ENCODE measurements at places on chromosomes 11 and 22. TPM values are rescaled to one million over a fixed set of nuclear protein-coding genes. Genes with fewer than 3 reads are reported as not detected.
A peak's percentile ranks its signal among the peaks of the same experiment; 100 is the strongest.

VPS37C gene
- 20.7 TPM for polyA plus RNA-seq

TIMP3 gene
- polyA plus RNA-seq, result 106 TPM

DNA sequence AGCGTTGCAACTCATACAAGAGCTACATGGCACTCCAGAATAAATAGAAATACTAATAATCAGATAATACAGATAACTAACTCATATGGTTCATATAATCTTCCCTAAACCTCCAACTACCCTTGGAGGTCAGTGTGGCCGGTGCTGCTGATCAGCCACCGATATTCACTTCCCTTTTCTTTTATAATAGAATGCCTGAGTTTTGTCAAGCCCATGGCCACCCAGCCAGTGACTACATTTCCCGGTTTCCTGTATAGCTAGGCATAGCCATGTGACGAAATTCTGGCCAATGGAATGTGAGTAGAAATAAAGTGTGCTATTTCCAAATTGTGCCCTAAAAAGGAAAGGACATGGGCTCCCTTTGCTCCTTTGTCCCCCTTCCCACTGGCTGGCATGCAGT is 5.9 kb upstream of the CAT start:
- DNase-seq, result no peak

- no peak for DNase-seq
Measured at GRCh38 chr11:19316434-19316833, 75.7 kb upstream of the E2F8 start.

GRCh38 chr22:17476838-17477237 is 86.5 kb upstream of the SLC25A18 start:
- no peak for DNase-seq

GRCh38 chr11:35106595-35106994 is 32.4 kb upstream of the CD44 start:
- no peak for DNase-seq

- no peak for DNase-seq
Measured at GRCh38 chr11:102204174-102204573, 93.9 kb downstream of the YAP1 start.

GRCh38 chr11:81071606-81072005 is 1630.8 kb upstream of the TENM4 start:
- no peak for DNase-seq

DNA sequence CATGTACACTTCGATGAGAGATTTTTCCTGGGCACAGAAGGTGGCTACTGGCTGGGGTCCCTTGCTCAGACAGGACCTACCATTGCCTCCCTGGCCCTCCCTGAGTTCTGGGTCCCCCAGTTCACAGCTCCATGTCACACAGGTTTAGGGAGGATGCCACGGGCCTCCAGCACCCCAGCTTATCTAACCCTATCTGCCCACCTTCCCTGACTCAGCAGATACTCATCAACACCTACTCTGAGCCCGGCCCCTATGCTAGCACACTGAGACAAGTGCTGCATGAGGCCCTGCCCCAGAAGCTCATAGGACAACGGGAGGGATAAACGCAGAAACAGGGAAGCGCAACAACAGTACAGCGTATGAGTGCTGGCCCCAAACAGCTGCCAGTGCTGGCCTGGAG is 9.6 kb downstream of the NAGA start:
- DNase-seq, result no peak

DNA sequence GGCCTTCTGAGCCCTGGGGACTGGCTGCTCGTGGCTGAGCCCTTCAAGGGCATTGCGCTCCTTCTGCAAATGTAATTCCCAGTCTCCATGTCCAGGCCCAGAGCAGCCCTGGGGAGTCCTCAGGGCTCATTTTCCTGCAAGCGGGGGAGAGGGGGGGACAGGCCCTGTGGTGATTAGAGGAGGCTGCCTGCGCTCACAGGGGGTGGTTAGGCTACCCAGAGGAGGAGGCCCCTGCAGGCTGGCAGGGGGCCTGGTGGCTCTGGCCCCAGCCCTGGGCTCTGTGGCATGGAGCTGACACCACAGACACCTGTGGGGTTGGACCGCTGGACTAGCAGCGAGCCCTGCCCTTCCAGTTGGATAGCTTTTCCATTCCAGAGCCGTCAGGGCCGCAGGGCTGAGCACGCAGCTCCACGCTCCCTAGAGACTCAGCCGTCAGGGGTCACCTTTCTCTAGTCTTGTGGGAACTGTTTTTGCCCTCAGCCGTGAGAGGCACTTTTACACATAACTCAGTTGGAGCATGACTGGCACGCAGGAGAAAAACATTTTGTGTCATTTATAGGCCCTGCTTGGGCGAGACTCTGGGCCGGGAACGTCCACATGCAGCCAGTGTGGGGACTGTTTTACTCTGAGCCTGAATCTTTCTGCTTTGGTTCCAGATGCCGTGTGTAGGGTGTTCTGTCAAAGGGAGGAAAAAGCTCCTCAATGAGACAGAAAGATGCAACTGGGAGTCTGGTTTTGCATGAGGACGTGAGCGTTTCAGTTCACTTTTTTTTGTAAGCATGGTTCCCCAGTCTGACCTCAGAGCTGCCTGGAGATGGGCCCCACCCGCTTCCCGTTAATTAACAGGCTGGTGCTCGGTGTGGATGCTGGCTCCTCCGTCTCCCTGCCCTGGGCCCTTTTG is 58.1 kb downstream of the LRP5 start:
- DNase-seq, result no peak

MAJIN gene
- 1.4 TPM for polyA plus RNA-seq

DNA sequence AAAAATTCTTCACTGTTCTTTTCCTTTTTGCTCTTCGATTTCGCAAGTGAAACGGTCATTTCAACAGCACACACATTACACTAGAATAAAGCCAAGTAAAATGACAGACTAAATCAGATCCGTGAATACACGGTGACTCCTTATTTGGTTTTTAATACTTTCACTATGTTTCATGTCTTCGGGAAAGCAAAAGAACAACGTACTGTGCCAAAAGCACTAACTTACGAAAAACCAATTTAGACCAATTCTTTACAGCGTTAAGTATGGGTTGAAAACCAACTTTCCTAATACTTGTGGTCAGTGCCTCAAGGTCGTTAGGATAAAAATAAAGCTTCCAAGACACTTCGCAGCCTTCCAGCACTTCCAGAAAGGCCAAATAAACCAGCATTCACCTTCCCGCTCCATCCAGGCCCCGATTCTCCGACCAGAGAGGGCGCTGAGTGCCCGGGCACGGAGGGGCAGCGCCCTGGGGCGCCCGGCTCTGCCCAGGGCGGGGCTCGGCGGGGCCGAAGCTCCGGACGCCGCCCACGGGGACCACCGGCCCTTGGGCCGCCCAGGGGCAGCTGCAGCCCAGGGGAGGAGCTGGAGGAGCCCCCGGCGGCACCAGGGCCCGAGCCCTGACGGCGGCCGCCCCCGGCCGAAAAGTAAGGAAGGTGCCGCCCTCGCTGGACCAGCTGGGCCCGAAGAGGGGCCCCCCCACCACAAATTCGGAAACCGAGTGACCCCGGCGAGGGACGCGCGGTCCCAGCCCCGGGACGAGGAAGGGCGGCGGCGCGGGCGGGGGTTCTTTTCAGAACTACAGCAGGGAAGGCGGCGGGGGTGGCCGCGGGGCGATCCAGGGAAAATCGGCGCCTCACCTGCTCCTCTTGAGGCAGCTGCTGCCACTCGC is 499 bp downstream of the ATL3 start:
- DNase-seq, result peak; percentile 15

DNA sequence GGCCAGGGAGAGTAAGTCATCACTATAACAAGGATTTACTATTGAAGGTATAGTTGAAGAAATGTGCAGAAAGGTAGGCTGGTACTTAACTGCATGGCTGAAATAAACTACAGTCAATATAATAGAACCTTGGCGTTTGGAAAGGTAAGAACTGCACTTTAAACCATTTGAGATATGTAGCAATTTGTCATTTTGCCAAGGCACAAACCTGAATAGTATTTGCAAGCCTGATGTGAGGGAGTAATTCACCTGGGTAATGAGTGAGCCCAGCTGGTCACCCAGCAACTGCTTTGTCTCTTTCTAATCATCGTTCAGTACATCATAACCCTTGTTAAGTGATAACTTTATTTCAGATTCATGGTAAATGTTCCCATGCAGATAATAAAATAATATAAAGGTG is 62.3 kb upstream of the SCUBE2 start:
- DNase-seq, result no peak

SLC35E4 gene
- 1.9 TPM for polyA plus RNA-seq

DNA sequence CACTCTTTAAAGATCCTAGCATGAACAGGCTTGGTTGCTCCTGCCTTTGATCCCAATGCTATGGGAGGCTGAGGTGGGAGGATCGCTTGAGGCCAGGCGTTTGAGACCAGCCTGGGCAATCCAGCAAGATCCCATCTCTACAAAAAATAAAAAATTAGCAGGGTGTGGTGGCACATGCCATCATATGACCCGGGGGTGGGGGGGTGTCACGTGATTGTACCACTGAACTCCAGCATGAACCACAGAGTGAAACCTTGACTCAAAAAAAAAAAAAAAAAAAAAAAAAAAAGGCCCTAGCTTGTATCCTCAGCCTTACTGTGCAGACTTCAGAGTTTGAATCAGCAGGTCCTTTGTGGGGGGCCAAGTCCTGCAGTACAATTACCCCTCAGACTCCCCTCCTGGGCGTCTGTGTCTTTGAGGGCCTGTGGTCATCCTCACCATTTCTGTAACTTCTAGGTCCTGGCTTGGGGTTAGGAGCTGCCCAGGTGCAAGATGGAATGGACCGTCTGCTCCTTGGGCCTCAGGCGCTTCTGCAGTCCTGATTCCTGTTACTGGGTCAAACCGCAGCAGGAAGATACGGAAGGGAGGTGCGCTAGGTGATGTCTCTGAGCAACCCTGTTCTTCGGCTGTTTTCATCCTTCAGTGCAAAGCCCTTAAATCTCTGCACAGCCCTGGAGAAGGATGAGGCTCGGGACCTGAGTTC is 208.1 kb downstream of the CTTN start:
- no peak for DNase-seq

DNA sequence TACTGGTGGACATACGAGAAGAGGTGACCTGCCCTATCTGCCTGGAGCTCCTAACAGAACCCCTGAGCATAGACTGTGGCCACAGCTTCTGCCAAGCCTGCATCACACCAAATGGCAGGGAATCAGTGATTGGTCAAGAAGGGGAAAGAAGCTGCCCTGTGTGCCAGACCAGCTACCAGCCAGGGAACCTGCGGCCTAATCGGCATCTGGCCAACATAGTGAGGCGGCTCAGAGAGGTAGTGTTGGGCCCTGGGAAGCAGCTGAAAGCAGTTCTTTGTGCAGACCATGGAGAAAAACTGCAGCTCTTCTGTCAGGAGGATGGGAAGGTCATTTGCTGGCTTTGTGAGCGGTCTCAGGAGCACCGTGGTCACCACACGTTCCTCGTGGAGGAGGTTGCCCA is 6.9 kb downstream of the TRIM6 start:
- no peak for DNase-seq

DNA sequence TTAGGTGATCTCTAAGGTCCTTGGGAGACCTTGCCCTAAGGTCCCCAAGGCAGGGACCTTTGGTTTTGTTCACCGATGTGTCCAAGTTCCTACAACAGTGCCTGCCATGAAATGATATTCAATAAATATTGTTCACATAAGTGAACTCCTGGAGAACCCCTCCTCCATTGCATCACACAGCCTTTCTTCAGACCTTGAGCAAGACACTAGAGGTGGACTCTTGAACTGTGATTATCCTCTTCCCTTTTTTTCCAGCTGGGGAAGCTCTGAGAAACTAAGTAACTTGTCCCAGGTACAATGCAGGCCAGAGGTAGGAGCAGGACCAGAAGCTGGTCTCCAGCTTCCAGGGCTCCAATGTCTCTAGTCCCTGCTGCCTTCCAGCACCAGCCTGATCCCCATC is 76.6 kb upstream of the LMO1 start:
- no peak for DNase-seq

DNA sequence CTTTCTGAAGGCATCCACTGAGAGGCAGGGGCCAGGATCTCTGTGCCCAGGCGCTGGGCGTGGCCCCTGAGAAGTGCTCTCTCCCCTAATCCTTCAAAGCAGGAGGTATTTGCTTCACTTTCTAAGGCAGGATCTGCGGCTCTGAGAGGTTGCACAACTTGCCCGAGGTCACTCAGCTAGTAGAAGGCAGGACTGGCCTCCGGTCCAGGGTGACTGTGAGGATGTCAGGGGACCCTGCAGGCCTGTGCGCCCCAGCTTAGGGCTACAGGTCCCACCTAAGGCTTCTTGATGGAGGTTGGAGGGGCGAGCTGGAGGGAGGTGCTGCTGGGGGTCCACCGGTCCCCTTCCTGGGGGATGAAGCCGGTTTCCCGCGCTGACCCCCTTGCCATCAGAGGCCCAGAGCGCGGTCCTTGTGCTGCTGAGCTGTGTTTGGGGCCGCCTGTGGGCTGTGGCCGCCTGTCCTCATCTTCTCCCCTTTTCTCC is 979 bp downstream of the SMIM38 start:
- DNase-seq, result no peak

- DNase-seq, result no peak
Measured at GRCh38 chr22:23192133-23192532, 11.8 kb downstream of the BCR start.

- no peak for DNase-seq
Measured at GRCh38 chr11:84144531-84144930, 858.4 kb upstream of the CCDC90B start.

- DNase-seq, result no peak
Measured at GRCh38 chr11:117849781-117850414, 25.4 kb upstream of the FXYD2 start.

RAB36 gene
- polyA plus RNA-seq, result 16.6 TPM

GRCh38 chr11:132588366-132588765 is 943.9 kb downstream of the OPCML start:
- no peak for DNase-seq

GRCh38 chr22:32684822-32685187 is 116.7 kb upstream of the TIMP3 start:
- DNase-seq, result no peak

GRCh38 chr22:32589007-32589406 is 114.4 kb downstream of the FBXO7 start:
- DNase-seq, result no peak

GRCh38 chr11:45396394-45396793 is 110.3 kb upstream of the SYT13 start:
- DNase-seq, result no peak

INS gene
- polyA plus RNA-seq, result not detected

- no peak for DNase-seq
Measured at GRCh38 chr22:38029901-38030300, 27.3 kb upstream of the PICK1 start.

RFPL3 gene
- polyA plus RNA-seq, result not detected
